NCI-H146 (cell line): ENCODE measurements at places on chromosomes 12 and 14.

DNA sequence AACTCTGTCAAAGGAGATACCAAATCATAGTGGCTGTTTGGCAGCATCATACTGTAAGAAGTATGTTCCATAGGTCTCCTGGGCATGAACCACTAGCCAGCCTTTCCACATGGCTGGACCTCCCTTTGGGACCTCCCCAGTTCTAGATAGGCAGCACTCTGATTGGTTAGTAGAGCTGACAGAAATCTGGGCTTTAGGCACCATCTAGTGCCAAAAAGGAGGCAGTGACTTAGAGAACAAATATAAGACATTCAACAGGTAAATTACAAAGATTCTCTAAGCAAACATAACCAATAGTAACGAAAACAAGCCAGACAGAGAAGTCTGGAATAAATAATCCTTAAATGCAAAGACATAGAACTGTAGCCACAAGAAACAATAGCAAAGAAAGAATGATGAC lies 148.0 kb upstream of the PDE3A start:
- DNase-seq, result peak; percentile 15

DNA sequence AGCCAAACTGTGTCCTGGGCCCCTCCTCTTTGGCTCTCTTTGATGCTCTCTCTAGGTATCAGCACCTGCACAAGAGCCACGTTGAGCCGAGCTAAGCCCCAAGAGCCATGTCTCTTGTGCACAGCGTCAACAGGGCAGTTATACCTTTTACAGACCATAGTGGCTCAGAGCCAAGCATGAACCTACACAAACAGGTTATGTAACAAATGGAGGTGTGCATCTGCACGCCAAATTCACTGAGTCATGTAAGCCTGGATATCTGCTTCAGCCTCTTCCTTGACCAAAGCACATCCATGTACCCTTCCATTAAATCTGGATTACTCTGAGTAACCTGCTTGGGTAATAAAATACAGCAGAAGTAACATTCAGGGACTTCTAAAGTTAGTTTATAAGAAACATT lies 509.7 kb downstream of the NAV3 start:
- no peak for DNase-seq

DNA sequence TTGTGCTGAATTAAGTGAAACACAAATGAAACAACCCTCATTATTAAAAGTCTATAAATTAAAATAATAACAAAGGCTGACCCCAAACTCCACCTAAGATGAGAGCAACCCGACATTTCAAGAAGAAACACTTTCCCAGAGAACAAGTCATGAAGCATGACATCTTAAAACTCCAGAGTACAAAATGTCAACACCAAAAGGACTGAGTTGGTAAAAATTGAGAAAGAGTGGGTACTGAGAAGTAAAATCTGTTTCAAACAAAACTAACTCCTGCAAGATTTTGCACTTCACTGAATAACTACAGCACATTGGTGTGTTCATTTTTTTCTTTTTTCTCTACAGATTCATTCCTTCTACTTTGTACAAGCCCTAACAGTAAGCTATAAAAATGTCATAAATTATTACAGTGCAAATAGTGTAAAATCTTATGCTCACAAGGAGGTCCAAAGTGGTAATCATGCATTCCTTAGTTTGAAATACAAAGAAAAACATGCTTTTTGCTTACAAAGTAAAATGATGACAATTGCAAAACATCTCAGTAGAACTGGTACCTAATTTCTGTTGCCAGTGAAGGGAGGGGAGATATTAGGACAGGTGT lies 31.8 kb downstream of the SLC35F4 start:
- no peak for DNase-seq

DNA sequence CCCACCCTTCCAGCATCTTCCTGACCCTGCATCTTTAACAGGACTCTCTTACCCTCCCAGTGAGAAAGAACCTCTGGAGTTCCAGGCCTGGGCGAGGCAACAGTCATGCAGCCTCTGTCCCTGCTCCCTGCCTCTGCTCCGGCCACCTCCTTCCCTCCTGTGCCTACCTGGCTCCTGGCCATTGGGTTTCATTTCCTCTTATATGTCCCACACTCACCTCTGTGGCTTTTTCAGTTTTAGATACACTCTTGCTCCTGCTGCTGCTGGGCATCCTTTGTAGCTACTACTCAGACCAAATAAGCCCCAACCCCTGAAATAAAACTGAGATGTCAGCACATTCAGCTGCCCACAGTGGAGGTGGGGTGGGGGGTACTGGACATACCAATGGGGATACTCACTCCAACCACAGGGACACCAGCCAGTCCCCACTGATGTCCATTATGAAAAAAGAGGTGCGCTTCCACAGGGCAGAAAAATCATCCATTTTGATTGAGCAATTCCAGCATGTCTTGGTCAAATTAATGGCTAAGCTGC lies 99.1 kb upstream of the NRXN3 start:
- no peak for DNase-seq

DNA sequence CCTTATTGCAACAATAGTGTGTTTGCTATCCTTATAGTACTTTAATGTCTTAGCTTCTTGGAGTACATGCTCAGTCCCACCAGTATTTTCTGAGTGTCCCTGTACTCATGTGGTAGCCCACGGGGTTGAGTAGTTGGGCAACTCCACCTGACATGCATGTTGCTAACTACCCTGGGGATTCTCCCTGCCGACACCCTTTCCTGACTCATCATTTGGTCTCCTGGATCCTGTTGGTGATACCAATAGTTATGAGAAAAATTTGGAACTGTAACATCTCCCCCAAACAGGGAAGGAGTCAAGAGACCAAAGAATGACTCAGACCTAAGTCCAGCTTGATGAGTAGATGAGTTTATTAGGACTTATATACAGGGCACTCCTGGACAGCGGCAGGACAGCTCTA lies 101.6 kb downstream of the BRMS1L start:
- no peak for DNase-seq
